ENCODE measurements at places on chromosomes 3 and 15.

GRCh38 chr15:74958320-74958907 lies 1.8 kb upstream of the RPP25 start:
- DNase-seq: no peak

- DNase-seq: no peak
These were observed 952 bp upstream of the HDDC3 start for GRCh38 chr15:90933301-90933700.

DNA sequence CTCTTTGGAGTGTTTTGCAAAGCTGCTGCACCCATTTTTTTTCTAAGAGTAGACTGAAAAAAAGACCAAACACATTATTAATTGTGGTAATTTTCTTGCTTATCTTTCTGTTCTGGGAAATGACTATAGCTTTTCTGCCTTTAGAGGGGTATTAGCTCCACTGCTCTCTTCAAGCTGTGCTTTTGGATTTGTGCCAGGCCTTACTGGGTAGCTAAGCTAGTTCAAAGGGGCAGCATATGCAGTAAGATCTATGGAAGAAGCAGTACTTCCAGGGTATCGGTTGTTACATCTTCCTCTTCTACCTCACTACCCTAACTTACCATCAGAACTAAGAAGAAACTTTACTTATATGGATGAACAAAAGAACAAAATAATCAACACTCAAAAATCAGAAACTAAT lies 28.7 kb upstream of the ARIH1 start:
- no peak for DNase-seq

DNA sequence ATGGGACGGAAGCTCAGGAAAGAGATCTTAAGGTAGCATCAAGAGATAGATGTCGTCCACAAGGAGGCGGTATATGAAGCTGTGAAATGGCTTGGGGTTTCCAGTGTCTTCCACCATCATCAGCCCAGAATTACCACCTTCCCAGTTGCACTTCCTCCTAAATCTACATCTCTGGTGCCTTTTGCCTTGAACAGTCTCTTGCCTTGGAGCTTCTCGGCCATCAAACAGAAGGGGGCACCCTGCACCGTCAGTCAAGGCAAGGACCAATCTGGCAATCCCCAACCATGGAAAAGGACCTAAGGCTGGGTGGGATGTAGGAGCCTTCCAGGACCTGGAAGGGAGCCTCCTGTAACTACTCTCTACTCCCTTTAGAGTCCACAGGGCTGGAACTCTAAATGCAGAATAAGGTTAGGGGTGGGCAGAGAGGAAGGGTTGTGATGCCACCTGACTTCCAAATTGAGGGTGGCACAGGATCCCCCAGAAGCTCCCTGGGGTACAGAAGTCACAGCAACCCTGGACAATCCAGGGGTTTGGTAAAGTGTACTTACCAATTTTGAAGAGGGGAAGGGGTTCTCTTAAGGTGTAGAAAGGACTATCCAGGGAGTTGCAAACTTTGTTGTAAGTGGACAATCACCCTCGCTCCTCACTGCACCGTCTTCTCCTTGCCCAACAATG lies 1.0 kb upstream of the RYR3 start:
- no peak for DNase-seq

- no peak for DNase-seq
These were observed 65.2 kb upstream of the UBE2E1 start for GRCh38 chr3:23740517-23740965.

- DNase-seq: no peak
These were observed 83.8 kb upstream of the BCHE start for GRCh38 chr3:165920984-165921383.

- no peak for DNase-seq
These were observed 59.8 kb downstream of the SH3BP5 start for GRCh38 chr3:15272426-15273196.

DNA sequence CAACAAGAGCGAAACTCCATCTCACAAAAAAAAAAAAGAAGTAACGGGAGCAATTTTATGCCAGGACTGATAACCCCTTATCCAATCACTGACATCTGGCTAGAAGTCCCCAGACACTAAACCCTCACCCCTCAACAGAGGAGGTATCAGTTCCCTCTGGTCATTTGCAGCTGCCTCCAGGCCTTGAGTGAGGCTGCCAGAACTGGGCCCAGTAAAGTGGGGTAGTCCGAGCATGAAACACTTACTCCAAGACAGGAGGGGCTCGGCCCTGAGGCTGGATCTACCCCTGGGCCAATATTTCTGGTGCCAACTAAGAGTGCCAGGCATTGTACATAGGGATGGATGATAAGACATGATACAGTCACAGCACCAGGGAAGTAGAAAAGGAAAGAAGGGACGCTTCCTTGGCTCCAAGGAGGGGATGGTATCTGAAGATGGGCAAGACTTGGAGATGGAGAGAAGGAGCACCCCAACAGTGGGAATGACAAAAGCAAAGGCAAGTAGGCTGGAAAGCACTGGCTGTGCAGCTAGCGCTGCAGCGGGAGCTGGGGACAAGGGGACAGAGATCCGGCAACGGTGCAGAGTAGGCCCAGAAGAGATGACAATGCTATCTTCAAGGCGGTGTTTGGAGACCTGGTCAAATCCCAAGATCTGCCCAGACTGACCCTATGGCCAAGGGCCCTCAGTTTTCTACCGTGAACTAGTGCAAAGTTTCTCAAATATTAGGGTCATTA lies 2.2 kb downstream of the XXYLT1 start:
- DNase-seq: no peak

DNA sequence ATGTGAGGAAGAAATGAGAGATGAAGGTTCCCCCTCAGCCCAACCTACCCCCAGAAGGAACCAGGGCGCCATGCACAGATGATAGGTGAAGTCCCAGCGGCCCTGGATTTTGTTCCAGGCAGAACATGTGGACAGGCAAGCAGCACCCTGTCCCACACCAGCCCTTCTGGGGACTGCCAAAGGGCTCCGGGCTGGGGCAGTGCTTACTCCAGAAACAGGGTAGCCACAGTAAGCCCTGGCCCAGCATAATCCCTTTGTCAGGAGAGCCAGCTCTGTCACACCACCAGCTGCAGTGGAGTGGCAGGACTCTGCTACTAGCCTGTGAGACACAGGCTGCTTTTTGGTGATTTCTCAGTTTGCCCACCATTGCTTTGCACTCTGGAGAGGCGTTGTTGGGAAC lies 6.3 kb downstream of the FBXL22 start:
- no peak for DNase-seq

DNA sequence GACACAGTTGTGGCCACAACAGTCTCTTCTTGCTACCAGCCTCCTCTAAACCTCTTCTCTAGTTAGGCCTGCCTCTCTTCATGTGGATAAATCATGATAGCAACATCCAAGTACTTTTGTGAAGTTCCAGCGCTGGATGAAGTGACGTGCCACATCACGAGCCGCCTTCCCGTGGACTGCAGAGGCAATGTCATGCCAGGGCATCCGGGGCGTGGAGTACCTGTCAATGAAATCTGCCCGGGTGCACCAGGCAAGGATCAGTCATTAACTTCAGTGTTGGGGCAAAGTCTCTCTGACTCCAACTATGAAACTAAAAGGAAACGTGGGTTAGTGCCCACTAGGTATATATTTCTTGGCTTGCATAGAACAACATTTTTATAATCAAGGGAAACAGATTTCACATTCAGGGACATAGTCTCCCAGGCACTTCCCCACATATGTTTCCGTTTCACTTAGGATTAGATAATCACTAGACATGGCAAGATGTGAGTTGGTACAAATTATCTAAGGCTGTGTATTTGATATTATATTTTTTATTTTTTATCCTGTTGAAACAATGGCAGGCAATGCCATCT lies 133.6 kb downstream of the PLD1 start:
- DNase-seq: no peak

GRCh38 chr3:69197922-69198530 lies 75.6 kb upstream of the LMOD3 start:
- no peak for DNase-seq

DNA sequence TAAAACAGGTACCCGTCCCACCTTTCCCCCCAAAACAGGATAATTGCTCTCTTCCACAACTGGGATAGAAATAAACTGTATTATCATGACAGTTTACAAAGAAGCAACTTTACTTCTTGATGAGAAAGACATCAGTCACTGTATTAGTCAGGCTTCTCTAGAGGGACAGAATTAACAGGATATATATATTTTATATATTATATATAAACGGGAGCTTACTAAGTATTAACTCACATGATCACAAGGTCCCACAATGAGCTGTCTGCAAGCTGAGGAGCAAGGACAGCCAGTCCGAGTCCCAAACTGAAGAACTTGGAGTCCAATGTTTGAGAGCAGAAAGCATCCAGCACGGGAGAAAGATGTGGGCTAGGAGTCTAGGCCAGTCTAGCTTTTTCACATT lies 18.4 kb upstream of the PLSCR4 start:
- no peak for DNase-seq

- DNase-seq: no peak
These were observed 8.5 kb downstream of the ITPKA start for GRCh38 chr15:41501931-41502794.

DNA sequence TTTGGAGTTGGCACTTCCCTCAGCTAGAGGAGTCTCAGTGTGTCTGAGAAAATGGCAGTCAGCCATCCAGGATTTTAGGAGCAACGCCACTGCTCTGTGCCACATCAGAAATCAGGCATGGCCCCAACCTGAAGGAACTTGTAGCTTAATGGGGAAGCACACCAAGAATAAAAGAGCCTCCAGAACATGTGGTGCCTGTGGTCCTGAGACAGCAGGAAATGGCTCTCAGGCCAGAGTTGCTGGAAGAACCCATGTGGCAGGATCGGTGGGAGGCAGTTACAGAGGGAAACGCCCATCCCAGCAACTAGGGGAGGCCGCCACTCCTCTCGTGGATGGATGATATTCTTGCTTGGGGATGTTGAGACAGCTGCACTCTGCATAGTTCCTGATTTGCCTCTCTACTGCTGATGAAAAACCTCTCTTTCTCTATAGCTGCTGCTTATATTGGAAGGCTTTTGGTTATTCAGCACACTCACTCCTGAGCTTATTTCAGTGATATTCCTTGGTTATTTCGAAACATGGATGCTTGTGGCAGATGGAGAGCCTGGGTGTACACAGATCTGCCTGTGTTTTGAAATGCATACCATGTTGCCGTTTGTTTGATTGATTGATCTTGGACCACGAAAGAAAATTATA lies 52.4 kb downstream of the KLHL25 start:
- DNase-seq: no peak

- DNase-seq: no peak
These were observed 119.8 kb upstream of the RNF7 start for GRCh38 chr3:141618103-141618910.

All from stimulated activated CD4-positive, alpha-beta T cell treated with anti-CD3 and anti-CD28 coated beads, Interleukin-2, amount 100 ng/mL, for 48 hours (primary cell).